Aortic smooth muscle cell (primary cell): ENCODE measurements at places on chromosomes 11 and 22. TPM values are rescaled to one million over a fixed set of nuclear protein-coding genes. Genes with fewer than 3 reads are reported as not detected.

PYGM gene
- total RNA-seq = 1.3 and 1.4 TPM in 2 replicates

HTATIP2 gene
- total RNA-seq = 22.5 and 32.2 TPM in 2 replicates

YPEL4 gene
- 0.79 and 1.4 TPM in 2 replicates for total RNA-seq

KCNK4 gene
- total RNA-seq = not detected in 2 replicates
